ENCODE measurements at places on chromosomes 5 and 9.

GRCh38 chr5:139481122-139481533 lies 1.4 kb downstream of the STING1 start:
- peak; percentile 61 for DNase-seq

GRCh38 chr9:113523421-113524141 lies 60.1 kb downstream of the RGS3 start:
- DNase-seq, result peak; percentile 50

- DNase-seq, result peak; percentile 5
Observed at GRCh38 chr5:41432481-41433253, 77.7 kb downstream of the PLCXD3 start.

- DNase-seq, result no peak
Observed at GRCh38 chr9:81614335-81614734, 75.0 kb downstream of the TLE1 start.

- no peak for DNase-seq
Observed at GRCh38 chr5:72032788-72033187, 74.5 kb upstream of the MAP1B start.

- DNase-seq, result no peak
Observed at GRCh38 chr5:54719384-54720283, 202.1 kb downstream of the SNX18 start.

DNA sequence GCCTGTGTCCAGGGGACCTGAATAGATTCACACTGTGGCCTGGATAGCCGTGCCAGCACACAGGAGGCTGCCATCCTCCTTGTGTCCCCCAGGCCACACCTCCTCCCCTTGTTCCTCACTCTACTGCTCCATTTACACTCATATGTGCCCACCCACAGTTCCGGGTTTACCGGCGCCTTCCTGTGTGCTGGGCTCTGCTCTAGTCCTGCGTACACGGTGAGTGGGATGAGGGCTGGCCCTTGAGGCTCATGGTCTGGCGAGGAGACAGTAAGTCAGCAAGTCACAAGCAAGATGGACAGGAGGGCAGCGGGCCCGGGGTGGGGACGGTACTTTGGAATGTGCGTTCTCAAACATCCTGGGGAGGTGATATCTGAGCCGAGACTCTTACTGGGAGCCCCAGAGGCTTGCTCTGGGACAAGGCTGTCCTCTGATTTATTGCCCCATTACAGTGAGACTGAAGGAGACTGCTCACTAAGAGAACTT lies 32.4 kb upstream of the NXNL2 start:
- no peak for DNase-seq

- DNase-seq, result no peak
Observed at GRCh38 chr9:14715102-14715501, 7.4 kb downstream of the CER1 start.

DNA sequence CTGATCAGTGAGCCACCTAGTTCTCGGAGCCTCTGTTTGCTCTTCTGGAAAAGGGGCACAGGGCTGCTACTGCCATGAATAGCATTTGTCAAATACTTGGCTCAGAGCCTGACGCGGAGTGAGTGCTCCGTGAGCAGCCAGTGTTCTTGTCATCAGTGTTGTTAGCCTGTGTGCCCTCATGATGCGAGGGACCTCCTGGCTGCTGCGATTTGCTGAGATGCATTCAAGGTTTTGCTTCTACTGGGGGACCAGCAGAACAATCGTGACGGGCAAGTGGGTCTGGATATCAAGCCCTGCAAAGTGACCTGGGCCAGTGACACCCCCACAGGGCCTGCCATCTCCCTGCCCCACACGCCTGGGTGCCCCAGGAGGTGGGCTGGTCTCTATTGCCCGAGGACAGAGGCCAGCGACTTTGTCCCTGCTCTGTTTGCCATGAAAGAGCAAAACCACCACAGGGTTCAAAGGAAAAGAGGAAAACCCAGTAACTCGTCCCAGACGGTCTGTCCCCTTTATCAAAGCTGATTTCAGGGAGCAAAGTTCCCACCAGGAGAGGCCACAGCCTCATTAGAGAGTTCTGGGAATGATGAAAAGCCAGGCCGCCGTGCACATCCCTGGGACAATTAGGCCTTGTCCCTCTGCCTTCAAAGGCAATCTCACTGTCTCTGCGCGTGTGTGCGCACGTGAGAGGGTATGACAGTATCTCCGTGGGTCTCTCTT lies 86.5 kb upstream of the LMX1B start:
- DNase-seq, result no peak

DNA sequence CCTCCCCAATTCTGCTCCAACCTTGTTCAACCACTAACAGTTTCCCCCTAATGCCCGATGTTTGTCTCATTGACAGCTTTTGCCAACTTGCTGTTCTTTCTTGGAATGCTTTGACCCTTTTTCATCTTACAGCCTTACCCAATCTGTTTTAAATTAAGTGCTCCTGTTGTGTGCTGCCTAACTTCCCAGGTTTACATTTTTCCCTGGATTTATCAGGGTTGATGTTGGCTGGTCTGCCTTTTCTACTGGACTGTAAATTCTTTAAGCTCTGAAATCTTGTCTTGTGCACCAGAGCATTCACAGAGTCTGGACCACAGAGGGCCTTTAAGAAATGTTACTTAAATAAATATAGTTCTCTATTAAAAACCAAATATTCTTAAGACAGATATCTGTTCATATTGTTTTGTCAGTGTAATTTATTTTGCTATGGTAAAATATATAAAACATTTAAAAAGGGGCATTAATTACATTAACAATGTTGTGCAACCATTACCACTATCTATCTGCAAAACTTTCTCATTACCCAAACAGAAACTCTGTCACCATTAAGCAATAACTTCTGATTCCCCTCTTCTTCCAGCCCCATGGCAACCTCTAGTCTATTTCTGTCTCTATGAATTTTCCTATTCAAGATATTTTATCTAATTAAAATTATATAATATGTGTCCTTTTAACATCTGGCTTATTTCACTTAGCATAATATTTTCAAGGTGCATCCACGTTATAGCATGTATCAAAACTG lies 73.0 kb downstream of the OSTF1 start:
- DNase-seq, result no peak

GRCh38 chr5:53991942-53992341 lies 318.4 kb downstream of the ARL15 start:
- no peak for DNase-seq

DNA sequence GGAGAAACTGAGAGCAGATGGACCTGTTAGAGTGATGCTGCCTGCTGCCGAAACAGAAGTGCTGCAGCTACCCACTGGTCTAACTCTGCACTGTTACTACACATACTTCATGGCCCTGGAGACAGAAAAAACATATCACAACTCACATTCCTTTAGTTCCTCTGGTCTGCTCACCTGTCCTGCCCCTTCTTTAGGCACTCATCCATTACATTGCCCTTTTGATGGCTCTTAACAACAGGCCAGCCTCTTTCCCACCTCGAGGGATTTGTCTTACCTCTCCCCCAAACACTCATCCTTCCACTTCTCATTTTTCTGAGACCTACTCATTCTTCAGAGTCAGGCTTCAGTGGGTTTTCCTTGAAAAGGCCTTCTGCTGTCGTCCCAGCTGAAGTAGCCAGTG lies 49.2 kb downstream of the KCTD16 start:
- no peak for DNase-seq

DNA sequence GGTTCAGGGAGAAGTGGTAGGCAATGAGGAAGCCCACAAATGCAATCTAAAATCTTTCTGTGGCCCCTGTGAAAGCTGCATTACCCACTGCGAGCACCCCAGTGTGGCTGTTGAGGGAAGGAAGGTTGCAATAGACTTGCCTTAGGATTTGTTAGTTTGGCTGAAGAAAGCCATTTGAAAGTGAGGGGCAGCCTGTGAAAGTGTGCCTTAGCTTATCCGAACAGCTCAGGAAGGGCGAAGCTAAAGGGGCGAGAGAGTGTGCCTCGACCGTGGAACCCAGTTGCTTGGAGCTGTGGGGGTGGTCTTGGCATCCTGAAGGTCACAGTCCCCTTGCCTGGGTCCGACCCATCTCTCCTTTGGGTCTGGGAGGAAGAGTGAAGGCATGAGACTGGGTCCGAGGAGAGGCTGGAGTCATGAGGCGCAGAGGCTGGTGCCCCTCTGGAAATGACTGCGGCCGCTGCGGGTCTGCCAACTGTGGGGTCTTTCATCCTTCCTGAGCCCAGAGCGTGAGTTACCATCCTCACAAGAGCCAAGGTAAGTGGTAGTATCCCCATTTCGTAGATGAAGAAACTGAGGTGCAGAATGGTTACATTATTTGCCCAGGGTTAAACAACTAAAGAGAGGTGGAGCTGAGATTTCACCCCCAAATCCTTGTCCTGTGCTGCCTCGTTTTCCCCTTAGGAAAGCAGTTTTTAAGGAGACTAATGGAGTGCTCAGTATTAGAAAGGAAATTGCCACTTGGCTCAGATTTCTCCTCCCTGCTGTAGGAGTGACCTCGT lies 24.4 kb downstream of the SLC25A25 start:
- peak; percentile 12 for DNase-seq

DNA sequence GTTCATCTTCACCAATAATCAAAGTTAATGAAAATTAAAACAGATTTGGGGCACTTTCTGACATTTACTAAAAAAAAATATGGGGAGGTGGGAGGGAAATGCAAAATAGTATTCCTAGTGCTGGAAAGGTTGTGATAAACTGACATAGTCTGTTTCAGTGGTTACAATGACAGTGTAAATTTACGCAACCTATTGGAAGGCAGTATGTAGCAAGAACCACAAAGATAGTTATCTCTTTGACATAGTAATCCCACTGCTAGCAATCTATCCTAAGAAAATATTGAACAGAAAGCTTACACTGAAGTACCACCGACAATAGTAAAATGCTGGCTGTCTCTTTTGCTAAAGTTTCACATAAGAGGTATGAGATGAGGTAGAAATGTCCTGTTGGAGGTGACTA lies 15.1 kb upstream of the EPB41L4B start:
- no peak for DNase-seq

DNA sequence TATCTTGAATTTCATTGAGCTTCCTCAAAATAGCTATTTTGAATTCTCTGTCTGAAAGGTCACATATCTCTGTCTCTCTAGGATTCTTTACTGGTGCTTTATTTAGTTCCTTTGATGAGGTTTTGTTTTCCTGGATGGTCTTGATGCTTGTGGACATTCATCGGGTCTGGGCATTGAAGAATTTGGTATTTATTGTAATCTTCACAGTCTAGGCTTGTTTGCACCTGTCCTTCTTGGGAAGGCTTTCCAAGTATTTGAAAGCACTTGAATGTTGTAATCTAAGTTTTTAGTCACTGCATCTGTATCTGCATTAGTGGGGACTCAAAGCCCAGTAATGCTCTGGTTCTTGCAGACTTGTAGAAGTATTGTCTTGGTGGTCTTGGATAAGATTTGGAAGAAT lies 47.8 kb downstream of the SMIM15 start:
- no peak for DNase-seq

- peak; percentile 33 for DNase-seq
Observed at GRCh38 chr9:89277454-89277853, 33.5 kb upstream of the CKS2 start.

- no peak for DNase-seq
Observed at GRCh38 chr9:20292002-20292401, 330.3 kb downstream of the MLLT3 start.

DNA sequence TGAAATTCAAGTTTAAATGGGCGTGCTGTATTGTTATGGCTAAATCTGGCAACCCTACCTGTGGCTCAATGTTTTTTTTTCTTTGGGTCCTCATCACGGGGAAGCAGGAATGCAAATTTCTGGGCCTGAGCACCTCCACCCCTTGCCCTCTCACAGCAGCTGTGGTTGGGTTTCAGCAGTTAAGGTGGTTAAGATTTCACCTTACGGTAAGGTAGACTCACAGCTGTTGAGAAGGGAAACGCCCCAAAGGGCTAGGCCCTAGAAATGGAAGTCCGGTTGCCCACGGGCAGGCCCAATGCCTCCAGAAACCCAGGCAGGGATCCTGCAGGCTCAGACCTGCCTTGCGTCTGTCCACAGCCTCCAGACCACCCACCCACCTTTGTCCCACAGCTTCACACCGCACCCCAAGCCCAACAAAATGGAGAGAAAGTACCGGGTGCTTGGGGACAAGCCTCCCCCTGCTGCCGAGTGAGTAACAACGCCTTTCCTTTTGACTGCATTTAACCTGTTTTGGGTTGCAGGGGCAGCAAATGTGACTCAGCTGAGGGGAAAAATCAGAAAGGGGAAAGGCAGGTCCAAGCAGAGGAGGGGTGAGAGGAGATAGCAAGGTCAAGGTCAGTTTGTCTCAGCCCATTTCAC lies 48.1 kb upstream of the TDRD7 start:
- DNase-seq, result no peak

GRCh38 chr5:3199962-3200755 lies 395.5 kb upstream of the IRX1 start:
- no peak for DNase-seq

DNA sequence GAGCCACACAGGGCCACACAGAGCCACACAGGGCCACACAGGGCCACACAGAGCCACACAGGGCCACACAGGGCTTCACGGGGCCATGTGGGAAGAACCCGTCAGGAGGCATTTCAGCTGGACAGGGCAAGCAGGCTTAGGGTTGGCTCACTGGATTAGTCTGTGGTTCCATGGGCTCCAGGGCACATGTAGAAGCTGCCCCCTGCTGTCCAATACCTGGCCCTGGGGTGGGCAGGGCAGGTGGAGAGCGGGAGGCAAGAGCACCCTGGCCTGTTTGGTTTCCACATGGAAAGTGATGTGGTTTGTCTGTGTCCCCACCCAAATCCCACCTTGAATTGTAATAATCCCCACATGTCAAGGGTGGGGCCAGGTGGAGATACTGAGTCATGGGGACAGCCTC lies 16.4 kb upstream of the LPCAT1 start:
- DNase-seq, result no peak

GRCh38 chr9:131478421-131478868 lies 24.3 kb upstream of the POMT1 start:
- peak; percentile 79 for DNase-seq

DNA sequence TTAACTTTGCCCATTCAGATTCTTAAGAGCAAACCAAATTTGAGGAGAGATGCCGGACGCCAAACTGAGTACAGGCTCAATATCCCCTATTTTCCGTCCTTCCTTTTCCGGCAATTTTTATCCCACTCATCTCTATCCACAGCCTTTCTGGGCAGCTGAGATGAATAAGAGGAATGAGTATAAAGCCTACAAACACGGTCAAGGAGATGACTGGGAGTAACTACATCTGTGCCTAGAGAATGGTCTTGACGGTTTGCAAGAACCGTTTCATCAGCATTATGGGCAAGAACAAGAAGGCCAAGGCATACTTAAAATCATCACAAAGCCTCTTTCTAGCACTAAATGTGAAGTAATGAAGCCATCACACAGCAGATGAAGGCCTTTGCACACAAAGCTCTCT lies 227.3 kb downstream of the DCP2 start:
- DNase-seq, result no peak

GRCh38 chr5:110916381-110917049 lies 155.0 kb upstream of the TSLP start:
- DNase-seq, result peak; percentile 54

DNA sequence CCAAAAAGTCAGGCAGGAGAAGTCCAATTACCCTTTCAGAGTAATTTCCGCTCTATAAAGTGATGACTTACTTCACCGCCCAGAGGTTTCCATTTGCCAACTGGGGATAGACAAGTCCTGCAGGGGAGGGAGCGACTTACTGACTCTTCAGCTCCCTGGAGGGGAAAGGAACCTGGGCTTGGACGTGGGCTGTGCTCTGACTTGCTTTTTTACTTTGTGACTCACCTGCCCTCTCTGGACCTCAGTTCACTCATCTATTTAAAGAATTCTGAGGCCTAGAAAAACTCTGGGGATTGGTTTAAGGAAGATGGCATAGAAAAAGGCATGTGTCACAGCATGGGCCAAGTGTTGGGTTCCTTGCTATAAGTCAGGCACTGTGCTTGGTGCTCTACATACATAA lies 180.4 kb upstream of the TRIM32 start:
- no peak for DNase-seq

- DNase-seq, result peak; percentile 90
Observed at GRCh38 chr5:76403766-76404222, 709 bp downstream of the IQGAP2 start.
